ENCODE measurements at places on chromosomes 7 and 10. TPM values are rescaled to one million over a fixed set of nuclear protein-coding genes. Genes with fewer than 3 reads are reported as not detected.

DNA sequence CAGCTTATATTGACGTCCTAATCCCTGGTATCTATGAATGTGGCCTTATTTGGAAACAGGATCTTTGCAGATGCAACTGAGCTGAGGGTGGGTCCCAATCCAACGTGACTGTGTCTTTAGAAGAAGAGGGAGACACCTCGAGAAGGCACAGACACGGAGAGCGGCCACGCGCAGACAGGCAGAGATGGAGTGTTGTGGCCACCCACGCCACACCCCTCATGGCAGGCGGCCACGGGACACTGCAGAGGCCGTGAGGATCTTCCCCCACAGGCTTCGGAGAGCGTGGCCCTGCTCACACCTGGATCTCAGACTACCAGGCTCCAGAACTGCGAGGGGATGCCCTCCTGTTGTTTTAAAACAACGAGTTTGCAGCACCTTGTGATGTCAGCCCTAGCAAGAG is 244.9 kb downstream of the DNAJB6 start:
- H3K4me3 ChIP-seq: no peak overlapping the region
- H3K36me3 ChIP-seq: no peaks in the 10 kb centered on the region
- peaks cover 8% of the 10 kb centered on the region for H3K27me3 ChIP-seq
- no peak for DNase-seq

DNA sequence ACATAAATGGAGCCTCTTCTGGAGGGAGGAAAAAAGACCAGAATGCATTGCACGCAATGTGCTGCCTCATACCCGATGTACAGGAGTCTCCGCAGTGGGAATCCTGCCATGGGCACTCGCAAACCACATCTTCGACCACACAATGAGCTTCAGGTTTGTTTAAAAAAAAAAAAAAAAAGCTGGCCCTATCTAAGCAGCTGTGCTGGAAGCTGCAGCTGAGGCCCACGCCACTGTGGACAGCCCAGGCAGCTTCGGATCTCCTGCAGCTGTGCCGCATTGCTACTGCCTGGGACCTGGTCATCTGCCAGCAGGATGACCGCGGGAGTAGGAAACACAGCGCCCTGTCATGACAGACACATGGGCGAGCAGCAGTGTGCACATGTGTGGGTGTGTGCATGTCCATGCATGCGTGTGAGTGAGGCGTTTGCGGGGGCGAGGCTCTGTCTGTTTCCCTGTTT is 26.0 kb downstream of the EN2 start:
- peaks cover 88% of the 10 kb centered on the region for H3K27me3 ChIP-seq
- no peak for DNase-seq
- no peaks in the 10 kb centered on the region for H3K4me1 ChIP-seq
- H3K4me3 ChIP-seq: no peak overlapping the region
- H3K36me3 ChIP-seq: no peaks in the 10 kb centered on the region

OR13A1 gene
- not detected for total RNA-seq

BAIAP2L1 gene
- total RNA-seq: 55.8 TPM

TAS2R41 gene
- total RNA-seq: not detected

GRCh38 chr10:73404690-73405089 is 9.2 kb downstream of the ANXA7 start:
- no peak for DNase-seq
- H3K4me3 ChIP-seq: no peak overlapping the region
- H3K4me1 ChIP-seq: peaks cover 35% of the 10 kb centered on the region
- H3K27me3 ChIP-seq: no peaks in the 10 kb centered on the region
- peaks cover 30% of the 10 kb centered on the region for H3K36me3 ChIP-seq

CLDN3 gene
- total RNA-seq: 122 TPM

- H3K4me1 ChIP-seq: peaks cover 34% of the 10 kb centered on the region
- no peak for DNase-seq
- H3K4me3 ChIP-seq: no peak overlapping the region
- no peaks in the 10 kb centered on the region for H3K36me3 ChIP-seq
Observed at GRCh38 chr7:12737373-12737772, 49.9 kb downstream of the ARL4A start.

AKR1B15 gene
- 0.73 TPM for total RNA-seq

DNA sequence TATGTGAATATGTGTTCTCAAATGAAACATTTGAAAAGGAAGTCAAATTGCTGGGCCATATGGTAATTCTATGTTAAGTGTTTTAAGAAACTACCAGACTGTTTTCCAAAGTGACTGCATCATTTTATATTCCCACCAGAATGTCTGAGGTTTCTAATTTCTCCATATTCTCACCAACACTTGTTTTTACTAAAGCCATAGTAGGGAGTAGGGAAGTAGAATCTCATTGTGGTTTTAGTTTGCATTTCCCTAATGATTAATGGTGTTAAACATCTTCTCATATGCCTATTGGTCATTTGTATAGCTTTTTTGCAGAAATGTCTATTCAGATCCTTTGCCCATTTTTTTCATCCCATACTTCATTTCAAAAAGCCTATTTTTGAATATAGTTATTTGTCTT is 9.1 kb upstream of the SEMA4G start:
- no peak overlapping the region for H3K27ac ChIP-seq
- no peaks in the 10 kb centered on the region for H3K4me1 ChIP-seq
- DNase-seq: no peak
- H3K27me3 ChIP-seq: no peaks in the 10 kb centered on the region

DNA sequence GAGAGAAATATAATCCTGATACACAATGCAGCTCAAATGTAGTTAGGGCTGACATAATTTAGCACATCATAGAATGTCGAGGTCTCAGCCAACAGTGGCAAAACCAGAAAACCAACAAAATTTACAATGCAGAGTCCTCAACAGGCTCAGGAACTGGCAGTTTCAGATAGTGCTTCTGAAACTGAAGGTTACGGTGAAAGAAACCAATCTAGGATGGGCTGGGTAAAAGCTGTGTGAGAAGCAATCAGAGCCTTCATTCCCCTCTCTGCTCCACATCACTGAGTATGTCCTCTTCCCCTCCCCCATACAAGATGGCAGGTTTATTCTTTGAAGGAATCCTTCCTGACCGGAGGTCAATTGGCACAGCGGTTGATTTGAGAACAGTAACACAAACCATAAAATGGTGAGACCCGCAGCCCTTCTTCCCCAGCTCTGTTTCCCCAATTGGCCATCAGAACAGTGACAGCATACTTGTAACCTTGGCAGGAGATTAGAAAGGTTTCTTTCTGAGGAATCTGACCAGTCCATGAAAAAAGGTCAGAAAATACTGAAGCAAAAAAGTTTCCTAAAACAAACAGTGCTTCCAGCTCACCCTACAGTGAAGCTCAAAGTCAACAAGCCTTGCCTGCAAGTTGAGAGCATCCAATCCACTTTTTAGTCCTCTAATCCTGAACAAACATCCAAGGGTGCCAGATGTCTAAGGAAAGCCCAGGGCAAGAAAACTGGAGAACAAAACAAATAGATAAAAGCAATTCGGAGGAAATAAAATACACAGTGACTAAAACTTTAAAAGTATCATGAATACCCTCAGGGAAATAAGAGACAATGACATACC is 53.9 kb upstream of the IL6 start:
- H3K27ac ChIP-seq: no peak overlapping the region
- no peaks in the 10 kb centered on the region for H3K27me3 ChIP-seq
- H3K4me3 ChIP-seq: no peak overlapping the region
- DNase-seq: no peak

SPDYE9 gene
- total RNA-seq: not detected

GRCh38 chr7:2399848-2400587 is 3.4 kb upstream of the CHST12 start:
- peak overlapping the region; percentile 38 for H3K4me3 ChIP-seq
- H3K36me3 ChIP-seq: peaks cover 29% of the 10 kb centered on the region
- H3K27me3 ChIP-seq: no peaks in the 10 kb centered on the region
- peak overlapping the region; percentile 41 for H3K27ac ChIP-seq
- peak; percentile 84 for DNase-seq

- DNase-seq: no peak
- H3K27me3 ChIP-seq: peaks cover 10% of the 10 kb centered on the region
- no peaks in the 10 kb centered on the region for H3K36me3 ChIP-seq
- peaks cover 9% of the 10 kb centered on the region for H3K4me1 ChIP-seq
Observed at GRCh38 chr10:76080991-76081390, 649.6 kb downstream of the LRMDA start.

GRCh38 chr10:87703771-87704170 is 44.1 kb downstream of the PAPSS2 start:
- peaks cover 8% of the 10 kb centered on the region for H3K36me3 ChIP-seq
- no peak overlapping the region for H3K27ac ChIP-seq
- DNase-seq: no peak
- no peaks in the 10 kb centered on the region for H3K27me3 ChIP-seq
- no peak overlapping the region for H3K4me3 ChIP-seq

DNA sequence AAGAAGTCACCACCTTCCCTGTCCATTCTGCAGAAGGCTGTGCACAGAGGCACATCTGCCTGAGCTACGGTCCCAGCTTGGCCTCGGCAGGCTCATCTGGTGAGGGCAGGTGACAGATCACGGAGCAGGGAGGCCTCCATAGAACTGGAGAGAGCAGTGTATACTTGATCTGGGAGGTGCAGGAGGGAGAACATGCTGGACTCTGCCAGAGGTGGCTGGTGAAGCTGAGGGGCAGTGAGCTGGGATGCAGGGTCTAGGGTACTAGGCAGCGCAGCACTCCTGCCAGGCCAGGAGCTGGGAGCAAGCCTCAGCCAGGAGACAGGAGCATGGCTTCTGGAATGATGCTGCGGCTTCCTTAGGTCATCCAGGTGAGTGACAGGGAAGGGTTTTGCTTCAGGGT is 553.0 kb downstream of the TCERG1L start:
- no peak overlapping the region for H3K27ac ChIP-seq
- H3K4me3 ChIP-seq: no peak overlapping the region
- no peak for DNase-seq
- no peaks in the 10 kb centered on the region for H3K36me3 ChIP-seq

- H3K27ac ChIP-seq: peak overlapping the region; percentile 78
- H3K36me3 ChIP-seq: no peaks in the 10 kb centered on the region
- DNase-seq: peak; percentile 77
- H3K4me1 ChIP-seq: peaks cover 26% of the 10 kb centered on the region
Observed at GRCh38 chr7:39353615-39354376, 212.4 kb upstream of the YAE1 start.

GRCh38 chr10:103491729-103492364 is 1.7 kb upstream of the NEURL1 start:
- peaks cover 22% of the 10 kb centered on the region for H3K4me1 ChIP-seq
- H3K4me3 ChIP-seq: no peak overlapping the region
- H3K27ac ChIP-seq: no peak overlapping the region
- peaks cover 48% of the 10 kb centered on the region for H3K27me3 ChIP-seq
- H3K36me3 ChIP-seq: no peaks in the 10 kb centered on the region

PGAM1 gene
- total RNA-seq: 157 TPM

GRCh38 chr10:59234816-59235429 is 58.5 kb downstream of the PHYHIPL start:
- no peaks in the 10 kb centered on the region for H3K27me3 ChIP-seq
- H3K4me3 ChIP-seq: no peak overlapping the region
- H3K27ac ChIP-seq: no peak overlapping the region
- H3K36me3 ChIP-seq: no peaks in the 10 kb centered on the region
- peak; percentile 54 for DNase-seq

GRCh38 chr10:65291286-65291685 is 1634.5 kb upstream of the LRRTM3 start:
- H3K27me3 ChIP-seq: no peaks in the 10 kb centered on the region
- DNase-seq: no peak
- H3K27ac ChIP-seq: no peak overlapping the region
- H3K36me3 ChIP-seq: no peaks in the 10 kb centered on the region

DNA sequence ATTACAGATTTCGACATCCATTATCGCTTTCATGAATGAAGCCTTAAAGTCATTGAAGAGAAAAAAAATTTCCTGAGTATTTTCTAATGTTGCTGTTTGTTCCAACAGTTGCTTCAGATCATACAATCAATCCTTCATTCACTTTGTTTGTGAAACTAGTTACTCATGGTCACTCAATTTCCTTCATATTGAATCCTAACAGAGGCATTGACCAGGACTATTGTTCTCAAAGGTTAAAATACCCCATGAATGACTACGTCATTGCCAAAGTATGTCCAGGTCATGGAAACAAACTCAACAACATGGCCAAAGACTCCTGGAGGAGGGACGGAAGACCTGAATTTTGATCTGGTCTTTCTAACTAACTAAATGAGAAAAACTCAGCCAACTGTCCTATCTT is 54.0 kb upstream of the ABCB5 start:
- H3K36me3 ChIP-seq: peaks cover 14% of the 10 kb centered on the region
- H3K27me3 ChIP-seq: no peaks in the 10 kb centered on the region
- H3K27ac ChIP-seq: peak overlapping the region; percentile 97

DNA sequence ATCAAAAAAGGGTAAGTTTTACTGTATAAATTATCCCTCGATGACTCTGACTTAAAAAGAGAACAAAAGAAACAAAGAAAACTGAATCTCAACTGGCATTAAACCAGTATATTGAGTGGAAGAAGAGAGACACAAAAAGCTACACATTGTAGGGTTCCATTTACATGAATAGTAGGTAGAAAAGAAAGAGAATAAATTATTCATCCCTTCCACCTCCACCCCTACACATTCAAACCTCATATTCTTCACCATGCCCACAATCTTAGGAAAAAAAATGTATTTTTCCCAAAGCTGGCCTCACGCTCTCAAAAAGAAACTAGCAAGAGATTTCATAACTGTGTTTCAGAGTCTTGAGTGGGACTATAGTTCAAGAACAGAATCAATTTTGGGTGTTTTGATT is 346.8 kb upstream of the AOAH start:
- H3K27ac ChIP-seq: no peak overlapping the region
- H3K4me1 ChIP-seq: peaks cover 8% of the 10 kb centered on the region
- no peaks in the 10 kb centered on the region for H3K36me3 ChIP-seq
- no peak overlapping the region for H3K4me3 ChIP-seq
- no peaks in the 10 kb centered on the region for H3K27me3 ChIP-seq
- DNase-seq: no peak

DNA sequence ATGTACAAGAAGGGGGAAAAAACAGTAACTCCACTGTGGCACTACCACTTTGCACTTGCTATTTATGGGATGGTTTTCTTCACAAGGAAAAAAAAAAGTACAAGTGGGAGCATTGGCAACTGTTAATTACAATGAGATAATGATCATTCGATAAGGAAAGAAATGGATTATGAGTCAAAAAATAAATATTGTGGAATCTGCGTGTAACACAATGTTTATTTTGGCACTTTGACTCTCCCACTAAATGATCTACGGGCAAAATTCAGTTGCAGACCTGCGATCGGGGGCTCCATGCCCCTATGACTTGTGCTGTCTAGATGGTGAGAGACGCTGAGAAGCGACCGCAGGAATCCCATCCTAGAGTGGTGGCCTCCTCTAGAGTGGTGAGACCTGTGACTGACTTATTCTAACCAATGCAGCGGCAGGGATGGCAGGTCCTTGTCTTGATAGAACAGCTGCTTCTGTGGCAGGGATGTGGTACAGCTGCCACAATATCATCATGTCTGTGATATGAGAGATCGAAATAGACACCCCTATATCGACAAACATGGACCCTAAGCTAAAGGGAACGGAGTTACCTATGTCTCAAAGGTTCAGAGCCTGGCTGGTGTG is 345.0 kb upstream of the KLF6 start:
- H3K4me3 ChIP-seq: no peak overlapping the region
- no peaks in the 10 kb centered on the region for H3K36me3 ChIP-seq
- no peaks in the 10 kb centered on the region for H3K4me1 ChIP-seq

DNA sequence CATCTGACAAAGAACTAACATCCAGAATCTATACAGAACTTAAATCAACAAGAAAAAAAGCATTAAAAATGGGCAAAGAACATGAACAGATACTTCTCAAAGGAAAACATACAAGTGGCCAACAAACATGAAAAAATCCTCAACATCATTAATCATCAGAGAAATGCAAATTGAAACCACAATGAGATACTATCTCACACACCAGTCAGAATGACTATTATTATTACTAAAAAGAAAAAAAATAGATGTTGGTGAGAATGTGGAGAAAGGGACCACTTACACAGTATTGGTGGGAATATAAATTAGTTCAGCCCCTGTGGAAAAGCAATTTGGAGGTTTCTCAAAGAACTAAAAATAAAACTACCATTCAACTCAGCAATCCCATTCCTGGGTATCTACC is 89.1 kb upstream of the ADO start:
- no peak overlapping the region for H3K27ac ChIP-seq
- peaks cover 7% of the 10 kb centered on the region for H3K4me1 ChIP-seq
- no peak overlapping the region for H3K4me3 ChIP-seq
- H3K36me3 ChIP-seq: no peaks in the 10 kb centered on the region
